ENCODE measurements at places on chromosomes 1 and 21.
A peak's percentile ranks its signal among the peaks of the same experiment; 100 is the strongest.

DNA sequence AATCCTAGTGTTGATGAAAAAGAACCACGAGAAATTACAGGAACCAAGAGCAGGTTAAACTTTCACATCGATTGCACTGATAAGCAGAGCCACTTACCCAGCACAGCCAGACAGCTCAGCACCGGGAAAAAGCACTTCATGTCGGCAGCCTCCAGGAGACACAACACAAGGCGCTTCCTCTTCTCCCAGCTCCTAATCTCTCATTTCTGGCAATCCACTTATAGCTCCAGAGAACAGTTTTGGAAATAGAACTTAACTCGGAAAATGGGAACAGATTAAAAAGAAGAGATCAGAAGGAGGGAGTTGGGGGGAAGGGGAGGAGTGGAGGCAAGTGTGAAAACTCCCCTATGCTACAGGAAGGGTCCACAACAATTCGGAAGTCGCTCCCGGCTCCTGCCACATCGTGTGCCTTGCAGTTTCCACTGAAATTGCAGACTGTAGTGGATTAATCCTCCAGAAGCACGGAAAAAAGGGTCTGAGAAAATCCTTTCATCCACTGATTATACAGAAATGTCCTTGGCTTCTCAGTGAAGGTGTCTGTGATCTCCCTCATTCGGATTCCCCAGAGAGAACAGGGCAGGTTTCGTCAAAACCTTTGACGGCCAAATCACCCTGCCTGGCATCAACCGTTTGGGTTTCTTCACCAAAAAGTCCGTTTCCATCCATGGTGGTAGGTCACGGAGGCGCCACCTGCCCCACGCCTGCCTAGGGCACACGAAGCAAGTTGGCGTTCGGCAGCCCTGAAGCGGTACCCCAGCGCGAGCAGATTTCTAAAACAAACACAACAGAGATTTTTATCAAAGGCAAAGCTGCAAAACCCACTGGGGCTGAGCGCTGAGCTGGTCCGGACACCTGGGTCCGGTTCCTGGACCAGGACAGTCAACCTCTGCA is 1.1 kb downstream of the IGSF3 start:
- peak overlapping the region; percentile 66 for H3K4me3 ChIP-seq
- peak; percentile 48 for DNase-seq
- H3K27me3 ChIP-seq = peaks cover 17% of the 10 kb centered on the region
- peak overlapping the region; percentile 82 for H3K27ac ChIP-seq
- H3K36me3 ChIP-seq = no peaks in the 10 kb centered on the region
- H3K4me1 ChIP-seq = peaks cover 40% of the 10 kb centered on the region

DNA sequence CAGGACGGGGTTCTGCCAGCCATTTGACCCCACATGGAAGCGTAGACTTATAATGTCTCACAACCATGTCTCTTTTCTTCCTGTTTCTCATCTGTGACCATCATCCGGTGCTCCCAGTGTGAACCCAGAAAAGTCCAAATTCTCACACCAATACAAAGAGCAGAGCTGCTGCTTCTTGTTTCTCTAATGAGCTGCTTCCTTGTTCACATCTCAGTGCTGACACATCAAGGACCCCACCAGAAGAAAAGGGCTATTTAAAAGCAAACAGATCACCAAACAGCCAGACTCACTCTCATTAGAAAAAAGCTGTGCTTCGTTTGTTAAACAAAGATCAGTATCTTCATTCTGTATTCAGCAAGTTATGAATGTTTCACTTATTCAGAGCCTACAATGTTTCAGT is 835 bp upstream of the LCE1D start:
- H3K4me1 ChIP-seq = no peaks in the 10 kb centered on the region
- H3K4me3 ChIP-seq = no peak overlapping the region
- H3K27ac ChIP-seq = no peak overlapping the region
- H3K27me3 ChIP-seq = no peaks in the 10 kb centered on the region
- DNase-seq = no peak
- H3K36me3 ChIP-seq = no peaks in the 10 kb centered on the region

DNA sequence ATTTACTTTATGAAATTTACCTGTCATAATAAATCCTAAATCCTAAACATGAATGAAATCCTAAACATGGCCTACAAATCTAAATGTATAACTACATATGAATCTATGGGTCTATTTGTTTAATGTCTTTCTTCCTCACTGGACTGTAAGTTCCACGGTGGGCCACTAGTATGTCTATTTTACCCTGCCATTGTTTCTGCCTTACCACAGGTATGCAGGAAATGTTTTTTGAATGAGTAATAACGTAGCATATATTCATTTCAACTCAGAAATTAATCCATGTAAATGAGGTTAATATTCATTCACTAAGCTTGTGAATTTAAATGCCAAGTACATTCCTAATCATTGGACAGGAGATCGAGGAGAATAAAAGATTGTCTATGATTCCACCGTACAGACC is 35.3 kb downstream of the B3GALNT2 start:
- peaks cover 5% of the 10 kb centered on the region for H3K36me3 ChIP-seq
- no peaks in the 10 kb centered on the region for H3K4me1 ChIP-seq
- no peak overlapping the region for H3K4me3 ChIP-seq
- H3K27me3 ChIP-seq = no peaks in the 10 kb centered on the region
- H3K27ac ChIP-seq = no peak overlapping the region
- DNase-seq = no peak

DNA sequence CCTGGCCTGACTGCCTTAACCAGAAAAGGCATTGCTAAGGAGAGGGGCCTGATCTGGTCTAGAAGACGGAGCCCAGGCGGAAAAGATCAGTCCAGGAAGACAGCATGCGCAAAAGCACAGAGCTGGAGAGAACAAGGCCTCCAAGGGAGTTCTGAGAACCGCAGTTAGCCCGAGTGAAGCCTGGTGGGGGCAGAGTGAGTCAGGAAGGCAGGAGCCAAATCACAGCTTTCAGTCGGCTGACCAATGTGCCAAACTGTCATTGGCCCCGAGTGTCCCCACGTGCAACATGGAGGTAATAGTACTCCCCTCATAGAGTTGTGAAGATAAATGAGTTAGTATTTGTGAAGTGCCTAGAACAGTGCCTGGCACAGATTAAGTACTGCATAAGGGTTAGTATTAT is 1.2 kb upstream of the TSPAN2 start:
- H3K27ac ChIP-seq = no peak overlapping the region
- no peaks in the 10 kb centered on the region for H3K27me3 ChIP-seq
- H3K4me3 ChIP-seq = no peak overlapping the region
- H3K36me3 ChIP-seq = no peaks in the 10 kb centered on the region
- H3K4me1 ChIP-seq = peaks cover 20% of the 10 kb centered on the region

DNA sequence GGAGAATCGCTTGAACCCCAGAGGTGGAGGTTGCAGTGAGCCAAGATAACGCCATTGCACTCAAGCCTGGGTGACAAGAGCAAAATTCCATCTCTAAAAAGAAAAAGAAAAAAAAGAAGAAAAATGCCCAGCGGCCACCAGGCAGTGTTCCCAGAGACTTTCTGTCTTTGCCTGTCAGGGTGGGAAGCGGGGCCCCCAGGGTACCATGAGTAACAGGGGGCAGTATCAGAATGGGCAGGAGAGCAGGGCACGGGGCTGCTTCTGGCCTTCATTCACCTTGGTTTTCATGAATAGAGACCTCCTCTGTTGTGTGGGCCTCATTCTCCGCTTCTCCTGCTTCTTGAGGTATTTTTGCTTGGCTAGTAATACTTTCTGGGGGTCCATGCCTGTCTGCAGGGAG is 20.4 kb downstream of the SLC26A9 start:
- no peaks in the 10 kb centered on the region for H3K27me3 ChIP-seq
- no peak for DNase-seq
- H3K36me3 ChIP-seq = no peaks in the 10 kb centered on the region
- H3K4me3 ChIP-seq = no peak overlapping the region
- H3K4me1 ChIP-seq = no peaks in the 10 kb centered on the region
- H3K27ac ChIP-seq = no peak overlapping the region

DNA sequence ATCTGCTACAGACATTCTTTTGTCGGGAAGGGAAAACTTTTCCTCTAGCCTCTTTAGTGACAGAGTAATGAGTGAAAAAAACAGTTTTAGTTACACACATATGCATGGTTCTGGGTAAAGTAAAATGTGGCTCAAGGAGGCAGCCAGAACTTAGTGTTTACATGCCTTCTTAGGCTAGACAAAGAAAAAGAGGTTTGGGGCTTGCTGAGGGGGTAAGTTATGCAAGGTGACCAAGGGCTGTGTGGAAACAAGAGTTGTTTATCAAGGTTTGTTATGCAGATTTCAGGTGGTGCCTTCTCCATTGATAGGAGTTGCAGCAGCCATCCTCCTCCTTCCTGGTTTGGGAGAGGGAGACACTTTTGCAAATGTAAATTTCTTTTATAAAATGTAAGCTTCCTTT is 66.5 kb upstream of the RAB3GAP2 start:
- no peaks in the 10 kb centered on the region for H3K27me3 ChIP-seq
- H3K4me3 ChIP-seq = no peak overlapping the region
- H3K36me3 ChIP-seq = no peaks in the 10 kb centered on the region
- no peak for DNase-seq
- no peak overlapping the region for H3K27ac ChIP-seq

GRCh38 chr1:204640578-204640977 is 45.0 kb downstream of the LRRN2 start:
- no peak for DNase-seq
- H3K36me3 ChIP-seq = no peaks in the 10 kb centered on the region
- no peak overlapping the region for H3K4me3 ChIP-seq
- H3K4me1 ChIP-seq = peaks cover 20% of the 10 kb centered on the region
- no peaks in the 10 kb centered on the region for H3K27me3 ChIP-seq

DNA sequence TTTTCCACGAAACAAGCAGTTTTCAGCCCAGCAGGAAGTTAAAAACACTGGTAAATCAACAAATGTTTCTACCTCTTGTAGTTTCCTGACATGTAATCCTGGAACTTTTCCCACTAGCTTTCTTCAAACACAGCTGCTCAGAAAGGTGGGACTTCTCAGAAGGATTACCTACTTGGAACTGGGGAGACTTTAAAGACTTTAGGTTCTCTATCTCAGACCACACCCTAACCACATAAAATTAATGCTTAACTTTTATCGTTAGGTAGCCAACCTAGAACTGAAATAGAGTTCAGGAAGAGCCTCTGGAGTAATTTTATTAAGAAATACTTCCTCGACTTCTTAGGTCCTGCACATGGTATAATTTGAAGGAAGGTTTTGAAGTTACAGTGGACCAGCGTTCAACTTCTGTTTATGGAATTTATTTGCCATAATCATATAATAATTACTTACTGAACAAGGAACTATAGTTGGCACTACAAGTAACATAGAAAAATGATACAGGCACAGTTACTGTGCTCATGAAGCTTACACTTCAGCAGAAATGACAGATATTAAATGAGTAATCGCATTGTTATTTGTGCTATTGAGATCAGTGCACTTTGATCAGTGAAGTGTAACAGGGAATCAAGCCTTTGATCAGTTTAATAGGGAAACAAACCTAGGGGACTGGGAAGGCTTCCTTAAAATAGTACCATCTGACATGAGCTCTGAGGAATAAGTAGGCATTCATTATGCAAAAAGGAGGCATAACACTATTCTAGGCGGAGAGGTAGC is at the start of gene BCL2L15:
Gene BCL2L15 (minus strand): TSS at position 180 of the 774 bp plus-strand sequence. CDS start 206 bp downstream, outside the sequence.
- DNase-seq = no peak
- no peaks in the 10 kb centered on the region for H3K4me1 ChIP-seq
- H3K27me3 ChIP-seq = no peaks in the 10 kb centered on the region
- no peak within 1 kb of the TSS for H3K4me3 ChIP-seq
- H3K27ac ChIP-seq = no peak within 1 kb of the TSS

- H3K27me3 ChIP-seq = no peaks in the 10 kb centered on the region
- peak; percentile 74 for DNase-seq
- H3K4me1 ChIP-seq = peaks cover 6% of the 10 kb centered on the region
- no peak overlapping the region for H3K27ac ChIP-seq
These were observed 9.1 kb downstream of the IBA57 start for GRCh38 chr1:228174482-228175315.

DNA sequence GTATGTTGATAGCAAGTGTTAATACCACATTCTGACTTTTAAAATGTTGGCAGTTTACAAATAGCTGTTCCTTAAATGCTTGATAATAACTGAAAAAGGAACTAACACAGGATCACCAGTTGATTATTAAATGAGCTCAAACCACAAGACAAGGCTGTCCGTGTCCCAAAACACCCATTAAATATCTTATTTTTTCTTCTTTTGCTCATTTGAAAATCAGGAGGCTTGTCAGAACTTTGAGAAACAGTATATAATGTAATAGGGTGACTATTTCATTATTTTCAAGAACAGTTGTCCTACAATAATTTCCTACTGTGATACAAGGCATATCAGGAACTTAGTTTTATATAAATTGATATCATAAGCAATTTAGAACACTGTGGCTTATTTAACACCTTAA is 2.7 kb downstream of the CDKN2C start:
- peaks cover 15% of the 10 kb centered on the region for H3K4me1 ChIP-seq
- DNase-seq = no peak
- peaks cover 10% of the 10 kb centered on the region for H3K36me3 ChIP-seq
- H3K4me3 ChIP-seq = peak overlapping the region; percentile 40
- H3K27me3 ChIP-seq = no peaks in the 10 kb centered on the region

DNA sequence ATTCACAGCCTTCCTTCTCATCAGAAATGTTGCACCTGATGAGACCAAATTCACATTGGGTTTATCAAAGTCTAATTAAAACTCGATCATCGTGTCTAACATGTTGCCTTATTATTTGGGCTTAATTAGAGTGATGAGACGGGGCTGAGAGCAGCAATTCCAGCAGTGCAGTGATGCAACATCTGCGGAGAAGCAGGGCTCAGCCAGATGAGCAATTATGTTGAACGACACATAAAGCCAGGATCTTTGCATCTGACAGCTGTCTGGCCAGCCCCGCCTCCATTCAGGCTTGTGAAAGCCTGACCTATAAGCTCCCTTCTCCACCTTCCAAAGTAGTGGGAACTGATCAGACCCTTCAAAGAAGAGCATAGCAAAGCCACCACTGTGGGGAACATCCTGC is 109.8 kb downstream of the C1orf94 start:
- no peak overlapping the region for H3K4me3 ChIP-seq
- no peaks in the 10 kb centered on the region for H3K27me3 ChIP-seq
- H3K36me3 ChIP-seq = no peaks in the 10 kb centered on the region
- no peak overlapping the region for H3K27ac ChIP-seq
- DNase-seq = no peak
- no peaks in the 10 kb centered on the region for H3K4me1 ChIP-seq

DNA sequence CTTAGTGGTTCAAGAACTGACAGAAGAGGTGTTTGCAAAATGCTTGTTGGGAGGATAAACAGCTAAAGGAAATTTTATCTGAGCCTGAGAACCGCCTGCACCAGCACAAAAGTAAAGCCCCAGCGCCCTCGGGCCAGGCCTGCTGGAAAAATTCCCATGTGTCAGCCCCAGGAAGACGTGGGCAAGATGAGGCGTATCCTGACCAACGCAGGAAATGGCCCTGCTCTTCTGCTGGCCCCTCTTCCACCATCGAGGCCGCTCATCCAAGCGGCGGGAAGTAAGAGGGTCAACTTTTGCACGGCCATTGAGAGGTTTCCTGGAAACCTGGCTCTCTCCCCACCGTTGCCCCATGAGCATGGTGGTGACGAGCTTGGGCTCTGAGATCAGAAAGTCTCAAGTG is 39.6 kb downstream of the LRRC3 start:
- H3K27me3 ChIP-seq = no peaks in the 10 kb centered on the region
- no peak for DNase-seq
- no peaks in the 10 kb centered on the region for H3K4me1 ChIP-seq
- H3K36me3 ChIP-seq = no peaks in the 10 kb centered on the region

Measured in SK-N-SH (cell line).